ENCODE measurements at places on chromosomes 1 and 21.

- H3K36me3 ChIP-seq, result no peaks in the 10 kb centered on the region
- H3K27ac ChIP-seq, result no peak overlapping the region
- no peak for DNase-seq
- peaks cover 36% of the 10 kb centered on the region for H3K27me3 ChIP-seq
- no peaks in the 10 kb centered on the region for H3K4me1 ChIP-seq
Measured at GRCh38 chr1:165436994-165437393, 7.9 kb downstream of the RXRG start.

- no peak for DNase-seq
- H3K4me1 ChIP-seq, result no peaks in the 10 kb centered on the region
- no peaks in the 10 kb centered on the region for H3K36me3 ChIP-seq
- H3K27ac ChIP-seq, result no peak overlapping the region
Measured at GRCh38 chr1:17061892-17062291, 8.1 kb upstream of the SDHB start.

DNA sequence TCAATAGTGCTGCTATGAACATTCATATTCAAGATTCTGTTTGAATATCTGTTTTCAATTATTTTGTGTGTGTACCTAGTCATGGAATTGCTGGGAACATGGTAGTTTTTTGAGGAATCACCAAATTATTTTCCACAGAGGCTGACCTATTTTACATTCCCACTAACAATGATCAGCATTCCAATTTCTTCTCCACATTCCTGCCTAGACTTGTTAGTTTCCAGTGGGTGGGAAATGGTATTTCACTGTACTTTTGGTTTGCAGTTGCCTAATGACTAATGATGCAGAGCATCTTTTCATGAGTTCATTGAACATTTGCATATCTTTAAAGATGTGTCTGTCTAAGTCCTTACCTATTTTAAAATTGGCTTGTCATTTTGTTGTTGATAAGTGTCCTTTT is 1182.6 kb upstream of the B3GALT2 start:
- H3K27me3 ChIP-seq, result no peaks in the 10 kb centered on the region
- no peaks in the 10 kb centered on the region for H3K4me1 ChIP-seq
- H3K4me3 ChIP-seq, result no peak overlapping the region

DNA sequence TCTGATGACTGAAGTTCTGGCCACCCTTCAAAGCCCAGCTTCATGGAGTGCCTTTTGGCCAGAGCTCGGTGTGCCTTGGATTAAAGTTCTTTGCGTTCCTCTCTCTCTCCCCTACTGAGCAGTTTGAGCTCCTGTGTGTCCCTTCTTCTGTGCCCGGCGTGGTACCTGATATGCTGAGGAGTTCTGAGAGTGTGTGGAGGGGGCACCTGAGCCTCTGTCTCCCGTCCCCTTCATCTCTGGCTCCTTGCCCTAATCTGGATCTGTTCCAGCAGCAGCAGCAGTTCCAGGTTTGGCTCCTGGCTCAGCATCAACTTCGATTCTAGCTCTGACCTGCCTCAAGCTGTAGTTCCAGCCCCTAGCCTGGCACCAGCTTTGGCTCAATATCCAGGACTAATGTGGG is 25.1 kb upstream of the MYCL start:
- H3K4me1 ChIP-seq, result peaks cover 30% of the 10 kb centered on the region
- H3K27ac ChIP-seq, result peak overlapping the region; percentile 56
- peaks cover 5% of the 10 kb centered on the region for H3K27me3 ChIP-seq
- no peak overlapping the region for H3K4me3 ChIP-seq

DNA sequence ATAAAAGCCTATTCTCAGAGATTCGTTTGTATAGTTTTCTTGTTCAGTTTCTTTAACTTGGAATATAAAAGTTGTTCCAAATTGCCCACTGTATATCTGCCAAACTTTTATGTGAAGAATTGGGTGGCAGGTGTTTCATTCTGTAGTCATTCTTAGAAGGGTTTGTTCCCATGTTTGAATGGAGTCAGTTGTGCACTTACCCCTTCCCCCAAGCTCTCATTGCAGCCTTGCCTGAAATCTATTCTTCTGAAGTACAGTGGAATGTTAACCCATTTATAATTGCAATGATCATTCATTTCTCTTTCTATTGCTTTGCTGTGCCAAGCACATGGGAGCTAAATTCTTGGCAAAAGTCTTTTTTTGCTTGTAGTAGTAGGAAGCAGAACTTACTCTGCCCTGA is 375.3 kb upstream of the C1orf87 start:
- no peak for DNase-seq
- no peaks in the 10 kb centered on the region for H3K4me1 ChIP-seq
- H3K27me3 ChIP-seq, result no peaks in the 10 kb centered on the region
- no peak overlapping the region for H3K27ac ChIP-seq

All from stimulated activated naive B cell treated with anti-CD40 and anti-IgM and Interleukin-4, amounts not matched to agents 10 μg/mL and 1 μg/mL and 100 μg/mL, for 72 hours (primary cell).